Astrocyte of the hippocampus (primary cell): ENCODE measurements at places on chromosomes 6 and 20.
A peak's percentile ranks its signal among the peaks of the same experiment; 100 is the strongest.

- DNase-seq: no peak
Observed at GRCh38 chr20:4136078-4136966, 121.0 kb upstream of the RNF24 start.

DNA sequence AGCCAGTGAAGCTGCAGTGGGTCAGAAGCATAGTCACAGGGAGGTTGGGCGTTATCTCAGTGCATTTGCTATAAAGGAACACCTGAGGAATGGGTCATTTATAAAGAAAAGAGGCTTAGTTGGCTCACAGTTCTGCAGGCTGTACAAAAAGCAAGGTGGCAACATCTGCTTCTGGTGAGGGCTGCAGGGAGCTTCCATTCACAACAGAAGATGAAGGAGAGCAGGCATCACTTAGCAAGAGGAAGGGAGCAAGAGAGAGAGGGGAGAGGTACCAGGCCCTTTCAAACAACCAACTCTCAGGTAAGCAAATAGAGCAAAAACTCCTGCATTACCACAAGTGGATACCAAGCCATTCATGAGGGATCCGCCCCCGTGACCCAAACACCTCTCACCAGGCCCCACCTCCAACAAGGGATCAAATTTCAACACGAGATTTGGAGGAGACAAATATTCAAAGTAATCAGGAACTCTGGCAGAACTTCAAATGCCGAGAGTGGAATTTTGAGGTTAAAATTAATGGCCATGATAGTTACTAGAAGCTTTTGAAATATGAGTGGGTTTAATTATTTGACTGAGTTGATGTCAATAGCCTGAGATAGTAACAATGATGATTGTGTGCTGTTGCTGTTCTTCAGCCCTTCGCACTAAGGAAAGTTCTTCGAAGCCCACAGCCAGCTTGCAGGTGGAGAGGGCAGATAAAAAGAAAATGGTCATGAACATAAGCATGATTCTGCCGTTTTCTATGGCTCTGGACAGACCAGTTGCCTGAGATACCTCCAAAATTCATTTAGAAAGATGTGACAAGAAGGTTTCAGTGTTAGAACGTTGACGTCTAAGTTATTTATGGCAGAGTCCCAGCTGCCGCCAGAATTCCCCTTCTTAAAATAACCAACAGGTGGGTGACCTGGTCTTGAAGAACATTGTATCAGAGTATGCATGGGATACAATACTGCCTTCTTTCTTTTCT, 55.3 kb upstream of the ADTRP start:
- DNase-seq: no peak

DNA sequence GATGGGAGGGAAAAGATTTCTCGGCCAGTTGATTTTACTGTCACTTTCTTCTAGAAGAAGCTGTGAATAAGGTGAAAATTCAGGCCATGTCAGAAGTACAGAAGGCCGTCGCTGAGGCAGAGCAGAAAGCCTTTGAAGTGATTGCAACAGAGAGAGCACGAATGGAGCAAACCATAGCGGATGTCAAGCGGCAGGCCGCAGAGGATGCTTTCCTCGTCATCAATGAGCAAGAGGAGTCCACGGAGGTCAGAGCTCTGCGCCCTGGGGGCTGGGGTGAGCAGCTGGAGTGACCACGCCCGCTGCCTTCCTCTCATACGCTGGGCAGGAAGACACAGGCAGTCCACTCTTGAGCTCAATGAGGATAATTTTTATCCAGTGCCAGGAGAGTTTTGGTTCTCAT, 21.8 kb upstream of the C20orf144 start:
- DNase-seq: no peak

GRCh38 chr20:36861625-36861874, 14.4 kb upstream of the TLDC2 start:
- peak; percentile 29 for DNase-seq

GRCh38 chr20:17505636-17506517, 25.3 kb downstream of the BFSP1 start:
- DNase-seq: peak; percentile 19

DNA sequence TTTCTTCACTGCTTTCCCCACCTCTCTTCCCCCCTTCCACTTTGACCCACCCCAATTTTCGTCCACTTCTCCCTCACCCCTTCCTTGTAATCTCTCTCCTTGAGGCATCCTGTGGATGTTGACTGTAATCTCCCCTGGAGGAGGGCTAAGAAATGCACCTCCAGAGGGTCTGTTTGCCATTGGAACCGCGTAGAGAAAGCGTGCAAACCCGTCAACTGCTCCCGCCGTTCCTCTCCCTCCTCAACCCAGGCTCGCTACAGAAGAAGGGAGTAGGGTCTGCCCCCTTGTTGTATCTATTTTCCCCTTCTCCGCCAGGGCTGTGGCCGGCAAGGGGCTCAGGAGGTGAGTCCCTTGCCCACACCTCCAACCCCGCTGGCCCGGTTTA, 502 bp upstream of the HTR1E start:
- DNase-seq: no peak

GRCh38 chr20:52383995-52384621, 192.5 kb upstream of the ZFP64 start:
- DNase-seq: no peak

GRCh38 chr6:1538369-1538768, 71.3 kb upstream of the FOXC1 start:
- DNase-seq: no peak

DNA sequence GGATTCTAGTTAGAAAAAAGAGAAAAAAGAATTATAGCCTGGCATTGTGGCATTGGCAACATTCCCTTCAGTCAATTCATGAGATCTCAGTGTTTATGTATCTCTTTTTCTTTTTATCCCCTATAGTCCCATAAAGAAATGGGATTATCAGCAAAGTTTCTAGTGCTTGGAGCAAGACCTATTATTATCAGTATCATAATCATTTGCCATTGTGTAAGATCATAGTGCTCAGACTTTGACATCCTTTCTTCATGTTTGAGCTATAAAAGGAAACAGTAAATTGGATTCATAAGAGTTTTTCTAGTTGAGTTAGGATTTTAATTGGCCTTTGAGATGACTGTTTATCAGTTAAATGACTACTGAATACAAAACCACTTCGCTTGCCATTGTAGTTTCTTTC, 295.6 kb downstream of the GRIK2 start:
- DNase-seq: no peak

DNA sequence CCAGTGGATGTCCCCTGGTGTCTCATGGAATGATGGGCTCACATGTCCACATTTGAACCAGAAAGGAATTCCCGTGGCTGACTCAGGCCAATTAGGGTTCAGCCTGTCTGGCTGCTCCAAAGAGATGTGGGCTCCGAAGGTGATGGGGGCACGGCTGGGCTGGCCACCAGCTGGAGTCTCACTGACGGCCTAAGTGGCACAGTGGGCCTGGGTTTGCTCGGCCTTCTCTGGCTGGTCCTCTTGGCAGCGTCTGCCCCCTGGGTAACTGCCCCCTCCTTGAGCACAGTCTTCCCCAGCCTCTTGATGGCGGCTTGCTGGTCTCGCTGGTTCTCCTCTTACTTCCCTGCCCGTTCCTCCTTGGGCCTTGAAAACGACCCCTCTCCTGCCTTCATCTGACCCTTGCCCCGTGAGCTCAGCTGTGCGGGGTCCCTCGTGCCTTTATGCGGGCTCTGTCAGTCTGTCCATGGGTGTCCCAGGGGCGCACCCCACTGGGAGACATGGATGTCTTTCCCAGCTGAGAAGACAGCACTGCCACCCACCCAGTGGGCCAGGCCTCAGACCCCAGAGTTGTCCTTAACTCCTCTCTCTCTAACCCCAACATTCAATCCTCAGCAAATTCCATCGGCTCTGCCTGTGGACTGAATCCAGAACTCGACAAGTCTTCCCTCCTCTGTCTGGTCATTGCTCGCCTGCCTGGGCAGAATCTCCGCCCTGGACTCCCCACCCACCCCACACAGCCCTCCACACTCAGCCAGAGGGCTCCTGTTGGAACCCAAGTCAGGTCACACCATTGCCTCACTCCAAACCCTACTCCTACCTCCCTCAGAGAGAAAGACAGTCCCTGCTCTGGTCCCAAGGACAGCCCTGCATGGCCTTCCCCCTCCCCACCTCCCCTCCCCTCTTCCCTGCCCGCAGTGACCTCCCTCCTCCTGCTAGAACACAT, 78.7 kb downstream of the CEBPB start:
- no peak for DNase-seq

DNA sequence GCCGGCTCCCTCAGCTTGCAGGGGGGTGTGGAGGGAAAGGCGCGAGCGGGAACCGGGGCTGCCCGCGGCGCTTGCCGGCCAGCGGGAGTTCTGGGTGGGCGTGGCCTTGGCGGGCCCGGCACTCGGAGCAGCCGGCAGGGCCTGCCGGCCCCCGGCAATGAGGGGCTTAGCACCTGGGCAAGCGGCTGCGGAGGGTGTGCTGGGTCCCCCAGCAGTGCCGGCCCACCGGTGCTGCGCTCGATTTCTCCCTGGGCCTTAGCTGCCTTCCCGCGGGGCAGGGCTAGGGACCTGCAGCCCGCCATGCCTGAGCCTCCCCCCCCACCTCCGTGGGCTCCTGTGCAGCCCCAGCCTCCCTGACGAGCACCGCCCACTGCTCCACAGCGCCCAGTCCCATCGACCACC, 514.5 kb upstream of the GJE1 start:
- no peak for DNase-seq

GRCh38 chr6:77857421-77857820, 204.6 kb downstream of the MEI4 start:
- no peak for DNase-seq

GRCh38 chr6:89411145-89412070, 665 bp downstream of the RRAGD start:
- DNase-seq: peak; percentile 53

GRCh38 chr6:159959165-159959975, 9.5 kb upstream of the IGF2R start:
- DNase-seq: no peak

GRCh38 chr20:25273046-25273445, 25.2 kb downstream of the PYGB start:
- no peak for DNase-seq

- peak; percentile 47 for DNase-seq
Observed at GRCh38 chr6:137332637-137333280, 113.6 kb upstream of the IFNGR1 start.

GRCh38 chr6:43903739-43904290, 133.8 kb downstream of the VEGFA start:
- no peak for DNase-seq

DNA sequence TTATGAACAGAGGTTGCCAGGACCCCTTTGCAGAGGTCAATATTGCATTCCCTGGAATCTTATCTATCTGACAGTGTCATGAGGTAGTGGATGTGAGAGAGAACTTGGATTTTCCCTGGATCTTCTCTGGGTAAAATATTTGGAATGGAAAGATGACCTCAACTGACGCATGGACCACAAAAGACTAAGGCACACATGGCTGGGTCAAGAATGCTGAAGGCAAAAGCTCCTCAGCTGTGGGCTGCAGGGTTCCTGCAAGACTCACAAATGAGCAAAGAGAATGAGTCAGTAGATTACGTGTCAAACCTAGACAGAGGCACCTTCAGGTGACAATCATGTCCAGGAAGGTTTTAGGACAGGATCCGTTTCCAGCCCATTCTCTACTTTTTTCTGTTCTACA, 484.0 kb downstream of the C6orf118 start:
- DNase-seq: peak; percentile 25

- DNase-seq: peak; percentile 80
Observed at GRCh38 chr6:28838289-28838633, 85.5 kb downstream of the TRIM27 start.

DNA sequence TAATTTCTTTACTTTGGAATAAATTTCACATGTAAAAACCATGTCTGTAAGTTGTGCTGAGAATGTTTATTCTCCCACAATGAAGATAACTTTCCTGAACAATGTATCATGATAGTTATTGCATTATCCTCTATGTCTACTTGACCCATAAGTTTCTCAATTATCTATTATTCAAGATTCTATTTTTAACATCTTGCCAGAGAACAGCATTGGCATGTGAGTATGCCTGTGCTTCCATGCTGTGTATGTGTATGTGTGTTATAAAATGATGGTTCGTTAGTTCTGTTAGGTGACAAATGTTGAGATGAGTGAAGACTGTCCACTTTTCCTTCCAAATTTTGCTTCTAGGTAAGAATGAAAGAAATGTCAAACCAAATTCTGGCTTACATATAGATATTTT, 111.9 kb downstream of the EYA4 start:
- no peak for DNase-seq
